ENCODE measurements at places on chromosomes 4 and X.
A peak's percentile ranks its signal among the peaks of the same experiment; 100 is the strongest.

- no peak for DNase-seq
Observed at GRCh38 chr4:9808077-9808476, 26.6 kb downstream of the DRD5 start.

- DNase-seq, result no peak
Observed at GRCh38 chr4:85787133-85787532, 312.2 kb downstream of the ARHGAP24 start.

DNA sequence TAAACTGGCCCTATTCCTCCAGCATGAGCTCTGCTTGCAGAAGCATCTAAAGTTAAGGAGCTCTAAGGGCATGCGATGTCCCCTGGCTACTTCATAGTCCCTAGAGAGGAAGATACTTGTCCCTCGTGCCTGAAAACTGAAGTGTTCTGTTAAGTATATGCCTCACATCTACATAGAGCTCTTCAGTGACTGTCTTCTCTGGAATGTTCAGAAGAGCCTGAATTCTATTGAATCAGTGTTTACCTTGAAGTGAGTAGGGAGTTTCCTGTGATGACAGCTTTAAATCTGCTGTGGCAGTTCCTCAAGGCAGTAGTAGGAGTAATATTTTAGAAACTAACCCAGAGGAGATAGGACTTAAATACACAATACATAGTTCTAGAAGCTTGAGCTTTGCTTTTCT, 111.2 kb downstream of the ZNF518B start:
- no peak for DNase-seq

DNA sequence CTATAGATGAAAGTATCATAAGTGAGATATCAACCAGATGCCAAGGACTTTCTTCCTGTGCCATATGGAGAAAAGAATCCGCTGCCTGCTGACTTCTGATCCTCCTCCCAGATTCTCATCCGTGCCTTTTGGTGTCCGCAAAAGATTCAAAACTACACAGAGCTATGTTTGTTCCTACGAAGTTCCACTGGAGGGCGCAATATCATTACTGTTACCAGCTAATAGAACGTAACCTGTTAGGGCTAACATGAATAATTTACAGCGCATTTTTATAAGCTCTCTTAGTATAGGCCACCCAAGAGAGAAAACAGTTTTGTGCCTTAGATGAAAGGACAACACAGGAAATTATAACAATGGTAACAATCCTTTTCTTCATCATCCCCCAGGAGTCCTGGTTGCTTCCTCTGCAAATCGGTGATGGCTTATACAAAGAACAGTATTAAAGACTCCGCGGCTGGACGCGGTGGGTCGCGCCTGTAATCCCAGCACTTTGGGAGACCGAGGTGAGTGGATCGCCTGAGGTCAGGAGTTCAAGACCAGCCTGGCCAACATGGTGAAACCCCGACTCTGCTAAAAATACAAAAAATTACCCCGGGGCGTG, 22.8 kb upstream of the CENPVL3 start:
- peak; percentile 34 for DNase-seq

- DNase-seq, result no peak
Observed at GRCh38 chr4:67052814-67053675, 492.3 kb downstream of the CENPC start.

GRCh38 chr4:175459571-175459970, 352.5 kb downstream of the GPM6A start:
- DNase-seq, result no peak

- DNase-seq, result no peak
Observed at GRCh38 chr4:48223633-48224295, 45.9 kb downstream of the TEC start.

- no peak for DNase-seq
Observed at GRCh38 chrX:34956916-34957315, 14.3 kb downstream of the FAM47B start.

DNA sequence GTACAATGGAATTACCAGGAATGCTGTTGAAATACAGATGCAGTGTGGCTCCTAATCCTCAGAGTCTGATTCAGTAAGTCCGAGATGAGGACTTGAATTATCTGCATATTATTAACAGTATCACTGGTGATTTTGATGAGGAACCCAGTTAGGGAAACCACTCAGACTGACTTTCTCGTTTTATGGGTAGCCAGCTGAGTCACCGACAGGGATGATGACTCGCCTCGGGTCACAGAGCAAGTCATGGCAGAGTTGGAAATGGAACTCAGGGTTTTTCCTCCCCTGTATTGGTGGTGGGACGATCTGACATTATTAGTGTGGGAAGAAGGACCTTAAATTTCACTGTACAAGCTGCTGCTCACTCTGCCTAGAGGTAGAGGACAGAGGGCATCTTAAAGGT, 51.3 kb downstream of the RTL9 start:
- DNase-seq, result peak; percentile 18

DNA sequence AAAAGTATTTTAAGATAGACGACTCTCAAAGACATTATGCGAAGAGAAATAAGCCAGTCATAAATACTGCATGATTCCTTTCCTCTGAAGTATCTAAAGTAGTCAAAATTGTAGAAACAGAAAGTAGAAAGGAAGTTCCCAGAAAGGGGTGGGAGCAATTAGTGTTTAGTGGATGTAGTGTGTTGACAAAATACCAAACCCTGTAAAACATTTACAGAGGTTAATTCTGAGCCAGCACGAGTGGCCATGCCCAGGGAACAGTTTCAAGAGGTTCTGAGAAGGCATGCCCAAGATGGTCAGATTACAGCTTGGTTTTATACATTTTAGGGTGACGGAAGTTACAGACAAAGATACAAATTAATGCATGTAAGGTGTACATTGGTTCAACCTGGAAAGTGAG, 34.4 kb upstream of the SLC25A4 start:
- no peak for DNase-seq

DNA sequence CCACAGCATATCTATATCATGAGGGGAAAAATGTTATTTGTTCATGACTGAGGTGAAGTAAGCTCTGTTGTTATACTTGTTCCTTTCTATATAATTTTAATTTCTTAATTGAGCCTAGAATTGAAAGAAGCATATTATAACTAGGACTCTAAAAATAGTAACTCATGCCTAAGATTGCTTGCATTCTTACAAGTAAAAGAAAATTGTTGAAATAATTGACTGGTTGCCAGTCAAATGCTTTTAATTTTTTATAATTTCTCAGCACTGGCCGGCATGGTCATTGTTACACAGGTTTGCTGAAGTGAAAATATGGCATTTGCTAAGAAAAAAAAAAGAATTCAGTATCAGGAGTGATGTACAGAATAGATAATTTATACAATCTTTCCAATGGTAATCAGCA, 104.8 kb downstream of the GASK1B start:
- no peak for DNase-seq

GRCh38 chr4:66216252-66216651, 546.0 kb upstream of the EPHA5 start:
- DNase-seq, result no peak

DNA sequence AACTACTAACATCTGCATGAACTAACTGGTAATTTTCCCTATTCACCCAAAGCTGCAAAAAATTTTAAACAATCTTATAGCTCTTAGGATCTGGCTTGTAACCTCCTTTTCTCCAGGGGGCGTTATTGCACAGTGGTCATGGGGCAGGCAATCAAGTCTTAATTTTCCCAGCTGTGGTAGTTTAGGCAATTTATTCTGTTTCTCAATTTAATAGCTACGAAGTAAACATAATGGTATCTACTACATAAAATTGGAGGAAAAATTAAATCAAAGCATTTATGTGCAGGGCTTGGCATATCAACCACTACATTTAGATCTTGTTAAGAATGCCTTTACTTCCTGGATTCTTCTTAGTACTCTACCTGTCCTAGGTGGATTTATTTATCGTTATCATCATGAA, 137.4 kb upstream of the GUCY1A1 start:
- DNase-seq, result no peak

DNA sequence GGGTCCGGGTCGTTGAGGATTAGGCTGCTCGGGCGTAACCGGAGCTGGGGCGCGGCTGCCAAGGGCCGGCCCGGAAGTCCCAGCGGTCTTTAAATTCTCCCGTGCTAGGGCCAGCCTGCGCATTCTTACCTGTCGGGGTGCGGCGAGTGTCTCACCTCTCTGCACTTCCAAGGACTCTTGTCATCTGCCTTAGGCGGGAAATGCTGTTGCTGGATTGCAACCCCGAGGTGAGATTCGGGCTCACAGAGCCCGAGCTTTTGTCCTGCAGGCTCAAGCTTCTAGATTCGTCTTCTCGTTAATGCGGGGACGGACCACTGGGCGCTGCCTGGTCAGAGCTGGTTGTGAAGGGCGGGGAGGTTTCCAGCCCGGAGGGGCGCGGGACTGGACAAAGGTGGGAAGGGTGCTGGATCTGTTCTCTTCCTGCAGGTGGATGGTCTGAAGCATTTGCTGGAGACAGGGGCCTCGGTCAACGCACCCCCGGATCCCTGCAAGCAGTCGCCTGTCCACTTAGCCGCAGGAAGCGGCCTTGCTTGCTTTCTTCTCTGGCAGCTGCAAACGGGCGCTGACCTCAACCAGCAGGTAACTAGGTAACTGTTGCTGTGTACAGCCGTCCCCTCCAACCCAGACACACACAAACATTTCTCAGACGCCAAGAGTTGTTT, at the start of gene ANKRD37:
Gene ANKRD37 (plus strand): TSS at position 118 of the 662 bp plus-strand sequence. CDS start 83 bp downstream, at position 201.
- peak; percentile 93 for DNase-seq

GRCh38 chr4:175716961-175717360, 95.1 kb downstream of the GPM6A start:
- DNase-seq, result no peak

GRCh38 chr4:100889401-100889800, 371.6 kb upstream of the EMCN start:
- DNase-seq, result no peak

DNA sequence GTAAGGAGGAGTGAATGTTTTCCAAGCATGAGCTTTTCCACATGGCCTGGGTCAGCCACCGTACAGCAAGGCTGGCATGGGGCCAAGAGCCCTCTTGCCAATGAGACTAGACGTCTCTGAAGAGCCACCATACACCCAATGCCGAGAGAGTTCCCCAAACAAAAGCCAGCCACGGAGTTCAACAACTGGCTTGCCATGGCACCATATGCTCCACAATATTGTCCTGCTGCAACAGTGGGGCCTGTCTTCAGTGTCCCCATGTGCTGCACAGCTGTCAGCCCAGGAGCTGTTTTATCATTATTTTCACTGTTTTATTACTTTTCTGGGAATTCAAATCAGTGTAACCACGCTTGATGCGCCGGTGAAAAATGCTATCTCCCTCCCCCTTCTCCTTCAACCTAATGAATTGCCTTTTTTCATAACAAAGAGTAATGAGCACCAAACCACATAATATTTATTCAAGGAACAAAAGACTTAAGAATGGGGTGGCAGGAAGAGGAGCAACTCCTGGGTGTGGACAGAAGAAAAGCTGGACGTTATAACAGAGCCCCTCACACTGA, 18.4 kb downstream of the MAML3 start:
- DNase-seq, result no peak

GRCh38 chr4:30718021-30718542, 2.1 kb upstream of the PCDH7 start:
- DNase-seq, result no peak

GRCh38 chr4:47203593-47203992, 172.2 kb downstream of the GABRB1 start:
- no peak for DNase-seq

DNA sequence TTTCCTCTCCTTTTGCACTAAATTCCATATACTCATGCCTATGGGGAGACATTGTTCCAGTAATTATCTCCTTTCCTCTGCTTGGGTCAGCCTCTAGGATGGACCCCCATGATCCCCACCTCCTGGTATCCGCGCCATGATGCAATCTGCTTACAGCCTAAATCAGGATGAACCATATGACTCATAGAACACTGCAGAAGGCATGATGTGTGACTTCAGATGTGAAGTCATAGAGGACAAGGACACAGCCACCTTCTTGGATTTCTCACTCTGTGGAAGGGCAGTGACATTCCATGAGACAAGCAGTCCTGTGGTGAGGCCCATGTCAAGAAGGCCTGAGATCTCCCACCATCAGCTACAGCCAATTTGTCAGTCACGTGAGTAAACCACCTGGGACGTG, 9.0 kb upstream of the TMEM144 start:
- DNase-seq, result no peak

DNA sequence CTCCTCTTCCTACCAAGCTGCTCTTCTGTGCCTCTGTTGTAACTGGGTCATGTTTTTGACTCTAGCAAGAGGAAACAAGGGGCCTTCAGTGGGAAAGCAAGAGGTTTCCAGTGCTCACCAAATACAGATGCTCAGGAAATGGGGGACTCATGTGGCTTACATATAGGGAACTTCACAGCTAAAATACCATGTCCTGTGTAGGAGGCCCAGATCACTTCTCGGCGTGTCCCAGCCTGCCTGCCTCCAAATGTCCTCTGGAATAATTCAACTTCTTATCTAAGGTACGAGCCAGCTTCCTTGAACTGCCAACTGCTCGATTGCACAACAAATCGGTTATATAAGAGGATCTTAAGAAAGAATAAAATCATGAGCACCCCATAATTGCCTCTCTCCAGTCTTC, 161.3 kb downstream of the KIT start:
- no peak for DNase-seq

DNA sequence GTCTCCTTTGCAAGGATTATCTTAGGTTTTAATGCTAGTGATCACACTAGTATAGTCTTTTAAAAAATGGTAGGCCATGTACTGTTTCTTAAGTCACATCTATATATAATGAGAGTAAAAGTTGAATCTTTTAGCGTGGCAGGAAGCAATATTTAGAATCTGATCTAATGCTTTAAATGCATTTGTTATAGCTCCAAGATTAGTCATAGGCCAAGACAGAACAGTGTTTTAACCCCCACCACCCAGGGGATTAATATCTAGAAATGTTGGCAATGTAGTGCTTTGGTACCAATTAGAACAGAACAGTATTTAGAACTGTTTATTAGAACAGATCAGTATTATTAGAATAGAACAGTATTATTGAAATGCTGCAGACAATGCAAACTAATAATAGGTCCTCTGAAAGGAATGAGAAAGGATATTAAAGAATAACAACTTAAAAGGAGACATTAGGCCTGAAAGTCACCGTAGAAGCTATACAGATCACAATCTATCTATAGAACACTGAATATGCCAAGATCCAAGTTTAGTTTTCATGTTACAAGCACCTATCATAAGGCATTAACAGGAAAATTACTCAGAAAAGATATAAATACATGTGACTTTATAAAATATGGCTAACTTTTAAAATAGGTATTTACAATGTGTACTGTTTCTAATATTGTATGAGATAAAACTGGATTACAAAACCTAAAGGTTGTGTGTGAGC, 146.2 kb downstream of the NPNT start:
- DNase-seq, result no peak

DNA sequence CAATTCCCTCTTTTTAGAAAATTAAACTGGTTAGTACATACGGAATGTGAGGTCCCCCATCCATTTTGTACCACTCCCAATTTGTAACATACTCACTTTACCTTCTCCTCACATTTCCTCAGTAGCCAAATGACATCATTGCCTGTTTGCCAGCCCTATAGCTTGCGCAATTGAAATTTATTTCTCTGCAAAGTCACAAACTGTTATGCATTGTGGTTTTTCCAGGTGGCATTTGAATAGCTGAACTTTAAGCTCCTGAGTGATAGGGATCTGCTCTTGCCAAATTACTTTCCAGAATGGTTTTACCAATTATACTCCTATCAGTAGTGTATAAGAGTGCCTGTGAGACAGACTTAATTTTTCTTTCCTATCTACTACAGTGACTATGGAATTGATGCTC, 7.7 kb downstream of the COL4A5 start:
- no peak for DNase-seq

GRCh38 chr4:138487230-138487629, 245.1 kb upstream of the SLC7A11 start:
- DNase-seq, result no peak

Measured in SW480 (cell line).